NCI-H1092 treated with DMSO at 0.1 percent for 48 hours (cell line): ENCODE measurements at places on chromosomes 12 and 14.

DNA sequence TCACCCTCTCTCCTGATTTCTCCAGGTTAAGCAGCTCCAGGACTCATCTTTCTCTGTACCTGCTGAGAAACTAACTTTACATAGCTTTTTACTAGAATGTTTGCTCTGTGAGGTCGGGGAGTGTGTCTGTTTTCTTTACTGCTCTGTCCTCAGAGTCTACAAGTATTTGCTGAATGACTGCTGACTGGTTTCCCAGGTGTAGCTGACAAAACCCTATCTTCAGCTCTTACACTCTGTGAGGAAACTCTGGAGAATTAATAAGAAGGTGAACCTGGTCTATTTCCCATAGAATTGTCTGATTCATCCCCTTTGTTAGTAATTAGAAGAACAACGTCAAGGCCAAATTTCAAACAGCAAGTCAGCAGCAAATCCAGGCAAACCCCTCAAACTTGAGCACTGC, 226.8 kb downstream of the ZFP36L1 start:
- DNase-seq: no peak

DNA sequence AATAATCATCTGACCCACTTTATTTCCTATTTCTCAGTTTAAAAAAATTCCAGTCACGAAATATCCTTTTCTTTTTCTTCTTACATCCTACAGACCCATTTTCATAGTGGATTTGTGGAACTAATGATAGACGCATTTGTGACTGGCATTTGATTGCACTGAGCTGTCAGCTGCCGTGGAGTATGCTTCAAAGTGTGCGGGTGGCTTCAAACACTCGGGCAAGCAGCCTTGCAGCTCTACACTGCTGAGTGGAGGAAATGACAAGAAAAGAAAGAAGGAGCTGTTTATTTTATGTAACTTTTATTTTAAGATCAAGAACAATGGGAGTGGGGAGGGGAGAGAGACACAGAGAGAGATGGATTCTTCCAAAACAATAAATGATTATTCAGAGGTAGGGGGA, 112.8 kb upstream of the NAP1L1 start:
- no peak for DNase-seq

GRCh38 chr14:72891666-72892102, 2.2 kb downstream of the DPF3 start:
- no peak for DNase-seq

DNA sequence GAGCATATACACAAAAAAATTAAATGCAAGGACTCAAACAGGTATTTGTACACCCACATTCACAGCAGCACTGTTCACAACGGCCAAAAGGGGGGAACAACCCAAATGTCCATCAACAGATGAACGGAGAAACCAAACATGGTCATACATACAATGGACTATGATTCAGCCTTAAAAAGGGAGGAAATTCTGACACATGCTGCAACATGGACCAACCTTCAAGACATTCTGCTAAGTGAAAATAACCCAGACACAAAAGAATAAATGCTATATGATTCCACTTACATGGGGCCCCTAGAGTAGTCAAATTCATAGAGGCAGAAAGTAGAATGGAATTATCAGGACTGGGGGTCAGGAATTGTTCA, 29.5 kb downstream of the ACTN1 start:
- DNase-seq: no peak

DNA sequence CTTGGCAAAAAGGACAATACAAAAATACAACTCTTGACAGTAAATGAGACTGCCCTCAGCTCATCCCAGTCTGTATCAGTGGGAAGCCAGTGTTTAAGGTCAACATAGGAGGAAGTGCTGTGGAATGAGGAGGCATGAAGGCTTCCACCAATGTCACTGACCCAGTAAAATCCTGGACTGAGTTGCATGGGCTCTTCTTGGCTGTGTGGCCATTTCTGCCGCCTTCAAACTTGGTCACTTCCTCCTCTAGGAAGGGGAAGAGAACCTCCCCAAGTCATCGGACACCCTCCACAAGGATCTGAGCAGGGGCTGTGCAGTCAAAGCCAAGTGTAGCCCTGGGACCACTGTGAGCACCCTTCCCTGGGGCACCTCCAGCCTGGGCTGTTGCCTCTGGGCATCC, 11.9 kb downstream of the GPR68 start:
- DNase-seq: no peak
